ENCODE measurements at places on chromosomes 11 and 22. TPM values are rescaled to one million over a fixed set of nuclear protein-coding genes. Genes with fewer than 3 reads are reported as not detected.

DNA sequence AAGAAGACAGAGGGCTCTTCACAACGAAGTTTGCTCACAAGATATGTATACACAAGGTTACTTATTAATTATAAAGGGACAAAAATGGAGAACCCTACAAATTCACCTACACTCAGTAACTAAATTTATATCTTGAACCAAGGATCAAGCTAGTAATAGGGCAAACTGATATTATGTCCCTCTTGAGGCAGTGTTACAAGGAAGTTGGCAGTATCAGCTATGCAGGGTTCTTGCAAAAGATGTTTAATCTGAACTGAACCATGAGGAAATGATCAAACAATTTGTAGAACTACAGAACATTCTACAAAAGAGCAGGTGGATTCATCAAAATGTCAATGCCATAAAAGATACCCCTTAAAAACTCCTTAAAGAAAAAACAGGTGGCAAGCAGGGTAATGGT is 10.7 kb downstream of the CADM1 start:
- DNase-seq = no peak

GRCh38 chr11:33387996-33388395 is 130.8 kb downstream of the HIPK3 start:
- DNase-seq = no peak

GRCh38 chr11:120773501-120774031 is 250.3 kb upstream of the TBCEL start:
- DNase-seq = no peak

The LMNTD2 gene
- total RNA-seq = 1.9 TPM

The PATE4 gene
- not detected for total RNA-seq

Measured in aorta (tissue), 5 donors.